ENCODE measurements at places on chromosomes 7 and 10.

GRCh38 chr10:3757638-3758490 is 27.1 kb downstream of the KLF6 start:
- no peak for DNase-seq

- peak; percentile 3 for DNase-seq
Measured at GRCh38 chr7:72805526-72806494, 22.2 kb downstream of the TYW1B start.

GRCh38 chr7:98354052-98354451 is 46.8 kb downstream of the BAIAP2L1 start:
- no peak for DNase-seq

DNA sequence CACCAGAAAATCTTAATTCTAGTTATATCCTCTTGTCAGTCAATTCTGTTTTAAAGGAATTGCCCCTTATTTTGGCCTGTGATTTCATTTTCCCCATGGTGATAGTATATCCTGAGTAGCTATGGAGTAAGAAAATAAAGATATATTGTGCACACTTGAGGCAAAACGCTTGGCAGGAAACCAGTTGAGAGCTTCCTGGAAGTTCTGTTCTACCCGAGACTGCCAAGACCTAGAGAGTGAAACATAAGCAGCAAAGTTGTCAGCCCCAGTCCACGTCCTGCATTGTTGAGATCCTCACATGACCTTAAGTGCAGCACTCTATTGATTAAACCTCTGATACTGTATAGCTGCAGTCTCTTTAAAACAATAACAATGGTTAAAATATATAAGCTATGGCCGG is 235.2 kb downstream of the CDC14C start:
- no peak for DNase-seq

DNA sequence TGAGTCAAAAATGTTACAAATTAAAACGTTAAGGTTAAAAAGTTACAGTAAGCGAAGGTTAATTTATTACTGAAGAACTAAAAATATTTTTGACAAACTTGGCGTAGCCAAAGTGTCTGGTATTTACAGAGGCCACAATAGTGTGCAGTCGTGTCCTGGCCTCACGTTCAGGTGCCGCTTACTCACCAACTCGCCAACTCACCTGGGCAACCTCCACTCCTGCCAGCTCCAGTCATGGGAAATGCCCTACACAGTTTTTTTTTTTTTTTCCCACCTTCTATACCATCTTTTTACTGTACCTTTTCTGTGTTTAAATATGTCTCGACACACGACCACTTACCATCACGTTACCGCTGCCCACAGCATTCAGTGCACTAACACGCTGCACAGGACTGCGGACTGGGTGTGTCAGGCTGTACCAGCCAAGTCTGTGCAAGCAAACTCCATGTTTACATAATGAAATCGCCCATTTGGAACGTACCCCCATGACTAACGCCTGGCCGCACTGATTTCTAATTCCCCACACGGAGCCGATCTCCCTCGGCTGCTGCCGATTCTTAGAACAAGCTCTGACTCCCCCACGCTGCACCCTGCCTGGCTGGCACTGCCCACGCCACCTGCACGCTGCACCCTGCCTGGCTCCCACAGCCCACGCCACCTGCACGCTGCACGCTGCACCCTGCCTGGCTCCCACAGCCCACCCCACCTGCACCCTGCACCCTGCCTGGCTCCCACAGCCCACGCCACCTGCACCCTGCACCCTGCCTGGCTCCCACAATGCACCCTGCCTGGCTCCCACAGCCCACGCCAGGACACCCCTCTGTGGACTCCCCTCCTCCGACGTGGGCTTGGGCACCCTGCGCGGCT is 203.1 kb downstream of the ZMYND11 start:
- DNase-seq: no peak

DNA sequence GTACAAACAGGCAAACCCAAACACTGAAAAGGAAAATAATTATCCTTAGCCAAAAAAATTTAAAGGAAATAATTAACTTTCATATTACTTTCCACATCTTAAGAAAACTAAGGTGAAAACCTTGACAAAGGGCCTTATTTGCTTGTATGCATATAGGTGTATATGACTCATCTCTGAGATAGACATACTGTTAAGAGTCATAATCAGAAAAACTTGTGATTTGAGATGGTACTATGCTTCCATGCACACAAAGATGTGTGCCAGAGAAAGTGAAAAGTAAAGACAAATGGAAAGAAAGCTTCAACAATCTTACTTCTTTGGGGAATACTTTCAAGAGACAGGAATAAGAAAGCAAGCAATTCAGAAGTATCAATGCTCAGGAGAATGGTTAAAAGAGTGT is 3.3 kb upstream of the CACNA2D1 start:
- no peak for DNase-seq

DNA sequence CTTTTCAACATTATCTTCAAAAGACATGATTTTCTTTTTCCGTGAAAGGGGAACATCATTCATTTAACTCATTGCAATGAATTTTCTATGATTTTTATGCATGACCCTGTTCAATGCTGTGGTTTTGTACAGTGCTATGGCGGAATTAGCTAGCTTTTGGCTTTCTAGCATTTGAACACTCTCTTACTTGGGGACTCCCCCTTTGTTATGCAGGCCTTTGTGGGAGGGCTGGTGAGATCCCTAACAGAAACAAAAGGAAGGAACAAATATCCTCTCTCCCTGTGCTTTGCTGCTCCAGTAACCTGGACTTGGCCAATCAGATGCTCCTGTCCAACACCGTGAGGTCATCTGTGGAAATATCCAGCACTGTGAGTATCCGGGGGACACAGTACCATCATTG is 353.4 kb upstream of the FZD8 start:
- no peak for DNase-seq

GRCh38 chr7:125383324-125383723 is 453.7 kb upstream of the POT1 start:
- peak; percentile 10 for DNase-seq

GRCh38 chr7:76217942-76218566 is 16.4 kb downstream of the SRRM3 start:
- DNase-seq: no peak

DNA sequence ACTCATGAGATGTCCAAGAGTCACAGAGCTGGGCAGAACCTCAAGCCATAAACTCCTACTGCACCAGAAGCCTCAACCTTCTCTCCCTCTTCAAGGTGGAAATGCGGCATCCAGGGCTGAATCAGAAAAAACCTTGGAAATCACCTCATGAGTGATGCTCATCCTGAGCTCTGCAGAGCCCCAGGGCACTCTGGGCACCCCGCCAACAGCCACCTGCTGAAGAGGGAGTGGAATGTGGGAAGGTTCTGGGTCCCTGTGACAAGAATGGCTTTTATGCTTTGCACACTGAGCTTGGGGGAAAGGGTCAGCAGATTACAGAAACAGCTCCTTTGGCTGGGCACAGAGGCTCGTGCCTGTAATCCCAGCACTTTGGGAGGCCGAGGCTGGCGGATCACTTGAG is 18.8 kb downstream of the NUDT1 start:
- DNase-seq: no peak

GRCh38 chr10:79023240-79024162 is 45.3 kb upstream of the ZMIZ1 start:
- no peak for DNase-seq

DNA sequence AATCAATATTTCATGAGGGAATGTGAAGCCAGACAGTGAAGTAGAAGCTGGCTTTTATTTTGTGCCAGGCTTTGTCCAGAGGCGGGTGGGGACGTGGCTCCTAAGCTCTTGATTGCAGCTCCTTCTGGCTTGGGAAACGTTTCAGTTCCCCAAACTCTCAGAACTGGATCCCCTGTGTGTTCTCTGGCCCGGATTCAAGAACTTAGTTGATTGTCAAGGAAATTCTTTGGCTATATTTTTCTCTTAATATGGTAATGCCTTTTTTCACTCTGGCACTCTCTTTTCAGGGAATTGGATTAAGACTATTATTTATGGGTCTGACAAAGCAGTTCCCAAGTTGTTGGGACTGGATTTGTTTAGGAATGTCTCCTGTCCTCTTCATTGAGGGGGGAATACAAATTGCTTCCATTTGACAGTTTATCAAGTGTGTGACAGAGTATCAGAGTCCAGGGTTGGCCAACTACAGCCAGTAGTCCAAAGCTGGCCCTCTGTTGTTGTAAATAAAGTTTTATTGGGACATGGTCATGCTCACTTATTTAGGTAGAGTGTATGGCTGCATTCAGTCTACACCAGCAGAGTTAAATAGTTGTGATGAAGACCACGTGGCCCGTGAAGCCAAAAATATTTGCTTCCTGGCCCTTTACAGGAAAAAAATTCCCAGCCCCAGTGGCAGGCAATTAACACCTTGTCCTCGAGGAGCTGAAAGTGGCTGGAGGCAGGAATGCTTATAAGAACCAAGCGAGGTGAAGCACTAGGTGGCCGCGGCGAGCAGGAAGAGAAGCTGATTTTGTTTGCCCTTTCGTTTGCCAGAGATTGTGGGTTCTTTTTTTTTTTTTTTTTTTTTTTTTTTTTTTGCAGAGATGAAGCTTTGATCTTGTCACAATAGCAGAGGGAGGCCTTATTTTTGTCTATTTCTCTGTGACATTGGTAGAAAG is 34.3 kb downstream of the HTRA1 start:
- DNase-seq: peak; percentile 22

GRCh38 chr7:106080300-106080987 is 31.7 kb downstream of the SYPL1 start:
- no peak for DNase-seq

- DNase-seq: no peak
Measured at GRCh38 chr10:122499012-122499411, 37.7 kb downstream of the HTRA1 start.

DNA sequence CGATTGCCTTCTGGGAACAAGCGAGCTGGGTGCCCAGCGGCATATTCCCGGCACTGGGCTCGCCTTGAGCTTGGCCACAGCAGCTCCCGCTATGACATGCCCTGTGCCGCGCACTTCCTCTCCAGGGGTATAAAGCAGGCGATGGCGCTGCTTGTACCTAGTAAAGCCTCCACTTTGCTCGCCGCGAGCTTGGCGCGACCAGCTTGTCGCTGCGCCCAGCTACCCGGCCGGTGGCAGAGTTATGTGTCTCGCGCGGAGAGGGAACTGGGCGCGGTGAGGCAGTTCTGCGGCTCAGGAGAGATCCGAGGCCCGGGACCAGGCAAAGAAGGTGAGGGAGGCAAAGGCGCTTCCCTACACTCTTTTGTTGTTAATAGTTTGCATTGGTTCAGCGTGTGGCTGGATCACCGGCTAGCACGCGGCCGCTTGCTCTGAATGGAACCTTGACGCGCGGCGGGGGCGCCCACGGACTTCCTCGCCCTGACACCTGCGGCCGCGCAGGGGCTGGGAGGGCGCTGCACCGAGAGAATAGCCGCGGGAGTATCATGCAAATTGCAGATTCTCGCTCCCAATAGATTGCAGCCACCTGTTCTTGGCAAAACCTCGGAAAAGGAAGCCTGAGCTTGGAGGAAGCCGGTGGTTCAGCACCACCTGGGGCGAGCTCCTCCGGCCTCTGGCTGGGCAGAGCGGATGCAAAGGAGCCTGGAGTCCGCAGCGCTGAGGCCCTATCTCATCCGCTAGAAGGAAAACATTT is 3.0 kb upstream of the BUB3 start:
- DNase-seq: no peak

DNA sequence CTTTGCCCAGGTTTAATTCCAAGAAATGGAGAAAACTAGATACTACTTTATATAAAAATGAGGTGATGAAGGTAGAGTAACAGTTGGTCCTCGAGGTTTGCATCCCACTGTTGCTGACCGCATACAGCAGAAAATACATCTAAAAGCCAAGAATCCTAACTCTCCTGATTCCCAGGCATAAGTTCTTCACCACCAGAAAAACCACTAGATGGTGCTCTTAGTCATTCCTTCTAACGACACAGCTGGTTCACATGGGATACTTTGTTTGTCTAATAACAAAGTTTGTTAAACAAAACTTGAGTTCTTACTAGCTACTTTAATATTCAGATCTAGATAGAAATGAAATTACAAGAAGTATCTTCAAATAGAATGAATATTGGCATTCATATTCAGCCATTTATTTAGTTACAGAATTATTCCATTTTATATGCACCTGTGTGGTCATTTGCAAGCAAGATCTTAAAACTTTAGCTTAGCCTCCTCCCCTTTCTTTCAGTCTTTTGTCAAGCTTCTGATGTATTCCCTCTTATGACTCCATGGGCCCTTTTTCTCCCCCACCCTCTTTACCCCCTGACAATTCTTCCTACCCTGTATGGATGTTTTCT is 54.1 kb upstream of the CYP26C1 start:
- DNase-seq: peak; percentile 15

GRCh38 chr7:52472006-52472620 is 563.3 kb upstream of the POM121L12 start:
- DNase-seq: no peak

- no peak for DNase-seq
Measured at GRCh38 chr10:29204070-29204800, 84.6 kb upstream of the LYZL1 start.

DNA sequence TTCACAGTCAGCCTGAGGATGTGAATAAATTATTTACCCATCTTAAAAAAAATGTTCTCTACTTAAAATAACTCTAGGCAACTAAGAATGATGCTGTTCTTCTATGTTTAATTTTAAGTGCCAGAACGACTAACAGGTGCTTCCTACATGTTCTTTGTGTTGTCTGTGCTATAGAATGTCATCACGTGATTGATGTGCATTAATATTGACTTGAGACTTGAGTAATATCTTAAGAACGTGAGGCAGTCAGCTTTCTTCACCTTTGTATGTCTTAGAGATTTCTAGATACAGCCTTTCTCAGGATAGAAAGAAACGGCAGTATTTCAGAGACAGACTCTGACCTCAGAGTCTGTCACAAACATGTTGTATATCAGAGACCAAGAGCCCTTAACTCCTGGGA is 274.6 kb downstream of the KCND2 start:
- no peak for DNase-seq

DNA sequence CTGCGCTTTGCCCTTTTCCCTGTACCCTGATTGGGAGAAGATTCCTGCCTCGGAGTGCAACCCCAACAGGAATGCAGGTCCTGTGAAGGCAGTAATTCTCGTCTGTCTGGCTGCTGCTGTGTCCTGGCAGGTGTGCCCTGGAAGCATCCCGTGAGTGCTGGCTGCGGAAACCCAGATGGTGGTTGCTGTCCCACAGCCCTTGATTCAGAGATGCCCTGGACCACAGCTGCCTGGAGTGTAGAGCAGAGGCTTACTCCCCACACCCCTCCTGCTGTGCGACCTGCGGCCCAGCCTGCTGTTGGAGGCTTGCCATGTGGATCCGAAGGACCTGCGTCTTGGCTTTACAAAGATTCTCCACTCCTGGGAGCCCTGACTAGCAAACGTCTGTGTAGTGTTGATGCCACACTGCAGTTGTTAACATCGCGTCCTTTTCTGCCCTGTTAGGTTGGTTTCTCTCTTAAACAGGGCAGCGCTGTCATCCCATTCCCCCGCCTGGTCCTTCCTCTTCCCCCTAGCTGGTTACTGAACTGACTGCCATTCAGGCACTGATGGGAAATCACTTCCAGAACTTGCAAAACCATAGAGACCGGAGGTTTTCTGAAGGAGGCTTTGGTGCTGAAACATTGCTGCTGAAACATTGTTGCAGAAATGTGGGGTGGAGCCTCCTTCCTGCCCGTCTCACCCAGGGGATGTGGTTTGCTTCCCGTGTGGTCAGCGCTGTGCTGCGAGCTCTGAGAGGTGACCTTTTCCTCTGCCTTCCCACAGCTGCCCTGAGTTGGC is 53.3 kb downstream of the DNAJB6 start:
- peak; percentile 51 for DNase-seq

GRCh38 chr7:1087952-1088920 is at the start of gene GPER1:
GPER1 (plus strand) TSS chr7:1088113; CDS start chr7:1091729, 3,616 bp downstream.
- DNase-seq: no peak
